ENCODE measurements at places on chromosomes 6 and 20. TPM values are rescaled to one million over a fixed set of nuclear protein-coding genes. Genes with fewer than 3 reads are reported as not detected.

GRCh38 chr20:49945701-49946477, 9.7 kb downstream of the RNF114 start:
- peaks cover 28% of the 10 kb centered on the region for H3K4me1 ChIP-seq
- peaks cover 90% of the 10 kb centered on the region for H3K36me3 ChIP-seq
- no peak for DNase-seq
- H3K27ac ChIP-seq, result no peak overlapping the region
- no peak overlapping the region for H3K4me3 ChIP-seq

GRCh38 chr6:38138374-38138773, 318.8 kb downstream of the ZFAND3 start:
- H3K27me3 ChIP-seq, result no peaks in the 10 kb centered on the region
- H3K36me3 ChIP-seq, result no peaks in the 10 kb centered on the region
- no peak for DNase-seq
- H3K4me3 ChIP-seq, result no peak overlapping the region
- no peak overlapping the region for H3K27ac ChIP-seq
- H3K4me1 ChIP-seq, result peaks cover 35% of the 10 kb centered on the region

DNA sequence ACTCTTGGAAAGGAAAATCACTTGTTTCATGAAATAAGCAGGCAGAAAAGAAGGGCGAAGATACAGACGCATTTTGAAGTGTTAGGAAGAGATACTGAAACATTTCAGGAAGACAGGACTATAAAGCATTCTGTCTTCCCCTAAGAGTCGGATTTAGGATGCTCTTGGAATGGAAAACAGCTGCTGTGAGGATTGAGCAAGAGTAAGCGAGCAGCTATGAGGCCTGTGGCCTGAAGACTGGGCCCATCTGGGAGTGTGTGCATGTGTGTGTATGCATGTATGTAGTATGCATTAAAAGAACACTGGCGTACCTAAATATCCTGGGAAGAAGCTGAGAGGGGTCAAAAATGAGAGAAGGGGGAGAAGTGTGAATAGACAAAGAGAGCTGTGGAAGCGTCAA, 83.6 kb downstream of the SIM1 start:
- no peak overlapping the region for H3K4me3 ChIP-seq
- DNase-seq, result no peak
- H3K27ac ChIP-seq, result no peak overlapping the region
- H3K36me3 ChIP-seq, result no peaks in the 10 kb centered on the region
- H3K27me3 ChIP-seq, result no peaks in the 10 kb centered on the region

GRCh38 chr20:36454698-36455427, 86.5 kb upstream of the MYL9 start:
- H3K4me3 ChIP-seq, result peak overlapping the region; percentile 43
- H3K4me1 ChIP-seq, result peaks cover 16% of the 10 kb centered on the region
- H3K27ac ChIP-seq, result peak overlapping the region; percentile 33
- peak; percentile 38 for DNase-seq
- no peaks in the 10 kb centered on the region for H3K36me3 ChIP-seq
- no peaks in the 10 kb centered on the region for H3K27me3 ChIP-seq

- H3K27me3 ChIP-seq, result peaks cover 42% of the 10 kb centered on the region
- H3K4me3 ChIP-seq, result no peak overlapping the region
- no peak for DNase-seq
These were observed 36.1 kb upstream of the NOL4L start for GRCh38 chr20:32621071-32621890.

- DNase-seq, result no peak
- H3K27ac ChIP-seq, result peak overlapping the region; percentile 89
- H3K36me3 ChIP-seq, result no peaks in the 10 kb centered on the region
- peaks cover 11% of the 10 kb centered on the region for H3K27me3 ChIP-seq
- no peak overlapping the region for H3K4me3 ChIP-seq
These were observed 3.3 kb upstream of the MOG start for GRCh38 chr6:29653452-29654038.

- no peaks in the 10 kb centered on the region for H3K36me3 ChIP-seq
- no peaks in the 10 kb centered on the region for H3K27me3 ChIP-seq
- no peak for DNase-seq
- no peak overlapping the region for H3K4me3 ChIP-seq
- no peaks in the 10 kb centered on the region for H3K4me1 ChIP-seq
These were observed 12.0 kb upstream of the SLC17A5 start for GRCh38 chr6:73665686-73666319.

- H3K4me1 ChIP-seq, result no peaks in the 10 kb centered on the region
- peaks cover 67% of the 10 kb centered on the region for H3K27me3 ChIP-seq
- H3K27ac ChIP-seq, result no peak overlapping the region
- no peaks in the 10 kb centered on the region for H3K36me3 ChIP-seq
These were observed 54.1 kb upstream of the KCNG1 start for GRCh38 chr20:51076786-51077685.

DNA sequence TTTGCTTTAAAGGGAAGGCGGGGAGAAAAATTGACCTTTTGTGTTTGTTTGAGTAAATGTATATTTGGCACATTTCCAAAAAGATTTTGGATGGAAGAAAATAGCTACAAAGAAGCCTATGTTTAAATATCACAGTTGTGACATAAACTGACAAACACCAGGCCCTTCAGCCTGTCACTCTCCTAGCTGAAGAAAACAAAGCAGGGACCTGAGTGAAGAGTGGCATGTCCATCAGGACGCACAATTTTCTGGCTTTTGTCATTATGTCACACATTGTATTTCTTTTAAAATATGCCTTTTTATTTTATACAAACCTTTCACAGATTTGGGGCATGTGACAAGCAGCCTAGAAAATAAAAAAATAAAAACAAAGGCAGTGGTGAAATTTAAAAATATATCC, 241.2 kb downstream of the OGFRL1 start:
- no peak overlapping the region for H3K4me3 ChIP-seq
- H3K27me3 ChIP-seq, result no peaks in the 10 kb centered on the region
- no peaks in the 10 kb centered on the region for H3K4me1 ChIP-seq

GRCh38 chr20:63745424-63745805, 5.8 kb downstream of the SLC2A4RG start:
- H3K27me3 ChIP-seq, result no peaks in the 10 kb centered on the region
- H3K4me1 ChIP-seq, result peaks cover 36% of the 10 kb centered on the region
- no peak overlapping the region for H3K27ac ChIP-seq

- no peak overlapping the region for H3K4me3 ChIP-seq
- no peak for DNase-seq
- H3K36me3 ChIP-seq, result no peaks in the 10 kb centered on the region
- no peaks in the 10 kb centered on the region for H3K27me3 ChIP-seq
- H3K4me1 ChIP-seq, result no peaks in the 10 kb centered on the region
- no peak overlapping the region for H3K27ac ChIP-seq
These were observed 101.1 kb upstream of the SCAF8 start for GRCh38 chr6:154632119-154632518.

DNA sequence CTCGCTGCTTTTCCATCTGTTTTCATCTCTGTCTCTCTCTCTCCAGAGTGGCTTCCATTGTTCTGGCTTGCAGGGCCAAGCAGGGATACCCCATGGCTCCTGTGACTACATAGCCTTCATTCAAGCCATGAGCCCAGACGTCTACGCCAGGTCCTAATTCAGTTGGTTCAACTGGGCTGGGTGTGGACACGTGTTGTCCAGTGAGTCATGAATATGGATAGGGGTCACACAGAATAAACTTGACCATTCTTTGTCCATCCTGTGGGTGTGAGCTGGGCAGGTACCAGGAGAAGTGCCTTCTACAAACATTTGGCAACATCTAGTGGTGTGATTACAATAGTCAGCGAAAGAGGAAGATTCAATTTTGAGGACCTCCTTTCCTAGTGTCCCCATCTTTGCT, 96.9 kb upstream of the ARMC2 start:
- no peak for DNase-seq
- peaks cover 31% of the 10 kb centered on the region for H3K4me1 ChIP-seq
- H3K27ac ChIP-seq, result no peak overlapping the region

DNA sequence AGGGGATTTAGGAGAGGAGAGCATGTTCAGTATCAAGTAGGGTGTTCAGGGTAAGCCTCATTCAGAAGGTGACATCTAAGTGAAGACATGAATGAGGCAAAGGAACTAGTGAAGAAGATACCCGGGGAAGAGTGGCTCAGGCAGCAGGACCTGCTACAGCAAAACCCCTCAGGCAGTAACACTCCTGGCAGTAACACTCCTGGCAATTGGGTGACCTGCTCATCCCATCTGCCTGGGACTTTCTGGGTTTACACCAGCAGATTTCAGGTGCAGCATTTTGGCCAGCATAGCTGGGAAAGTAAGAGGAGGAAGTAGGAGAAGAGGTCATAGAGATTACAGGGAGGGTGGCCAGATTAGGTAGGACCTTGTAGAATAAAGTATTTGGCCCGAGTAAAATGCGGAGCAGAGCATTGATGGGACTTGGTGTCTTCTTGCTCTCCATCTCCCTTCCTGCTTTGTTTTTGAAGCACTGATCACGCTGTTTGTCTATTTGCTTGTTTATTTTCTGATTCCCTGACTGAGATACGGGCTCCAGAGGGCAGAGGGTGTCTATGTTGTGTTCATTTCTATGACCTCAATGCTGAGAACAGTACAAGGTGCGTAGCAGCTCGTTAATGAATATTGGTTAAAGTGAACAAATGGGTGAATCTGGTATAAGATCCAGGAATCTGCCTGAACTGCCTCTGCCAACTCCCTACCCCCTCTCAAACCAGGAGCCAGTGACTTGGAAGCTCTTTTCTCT, 88.3 kb downstream of the IYD start:
- H3K27me3 ChIP-seq, result no peaks in the 10 kb centered on the region
- peaks cover 21% of the 10 kb centered on the region for H3K4me1 ChIP-seq
- DNase-seq, result no peak
- H3K27ac ChIP-seq, result no peak overlapping the region

GRCh38 chr6:38644951-38645350, 5.2 kb upstream of the BTBD9 start:
- H3K4me3 ChIP-seq, result no peak overlapping the region
- H3K36me3 ChIP-seq, result no peaks in the 10 kb centered on the region
- peaks cover 37% of the 10 kb centered on the region for H3K4me1 ChIP-seq
- peak overlapping the region; percentile 0 for H3K27ac ChIP-seq
- DNase-seq, result no peak

GRCh38 chr6:51738614-51739013, 348.8 kb downstream of the PKHD1 start:
- no peaks in the 10 kb centered on the region for H3K36me3 ChIP-seq
- no peak overlapping the region for H3K27ac ChIP-seq
- H3K4me3 ChIP-seq, result no peak overlapping the region
- H3K27me3 ChIP-seq, result no peaks in the 10 kb centered on the region
- no peaks in the 10 kb centered on the region for H3K4me1 ChIP-seq

- no peaks in the 10 kb centered on the region for H3K27me3 ChIP-seq
- DNase-seq, result no peak
- no peak overlapping the region for H3K27ac ChIP-seq
These were observed 222.0 kb downstream of the ATXN1 start for GRCh38 chr6:16539086-16539931.

- H3K27ac ChIP-seq, result peak overlapping the region; percentile 91
- no peaks in the 10 kb centered on the region for H3K27me3 ChIP-seq
These were observed 537 bp downstream of the CSTF1 start for GRCh38 chr20:56392881-56393482.

DNA sequence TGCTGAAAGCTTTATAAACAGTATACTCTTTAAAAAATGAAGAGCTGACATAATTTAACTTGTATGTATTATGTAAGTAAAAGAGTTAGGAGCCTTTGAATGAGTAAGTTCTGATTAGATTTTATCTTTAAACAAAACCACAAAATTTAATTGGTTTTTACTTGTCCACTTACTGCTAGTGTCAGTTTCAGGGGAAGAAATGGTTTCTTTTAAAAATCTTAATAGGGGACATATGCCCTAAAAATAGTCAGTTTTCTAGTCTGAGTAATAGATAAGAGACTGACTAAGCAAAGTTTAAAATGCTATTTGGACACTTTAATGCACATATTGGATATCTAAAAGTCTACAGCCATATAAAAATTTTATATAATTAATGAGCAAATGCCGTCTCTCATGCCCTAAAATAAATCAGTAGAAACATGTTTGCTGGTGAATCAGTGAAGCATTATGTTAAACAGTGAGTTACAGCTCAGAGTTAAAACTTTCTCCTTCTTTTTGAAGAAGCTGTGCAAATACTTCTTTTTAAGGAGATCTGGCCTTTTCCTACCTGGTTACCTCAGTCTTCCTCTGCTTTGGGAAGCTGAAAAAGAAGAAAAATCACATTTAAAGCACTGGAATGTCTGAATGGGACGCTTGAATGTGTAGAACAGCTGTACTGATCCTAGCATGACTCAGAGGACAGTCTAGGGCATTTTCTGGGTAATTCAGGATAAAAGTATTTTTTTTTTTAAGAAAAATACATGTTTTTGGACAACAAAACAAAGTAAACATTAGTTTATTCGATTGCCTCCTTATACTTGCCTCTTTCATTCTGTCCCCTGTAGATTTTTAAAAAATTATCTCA, 55.3 kb downstream of the CDH26 start:
- H3K4me1 ChIP-seq, result no peaks in the 10 kb centered on the region
- no peaks in the 10 kb centered on the region for H3K27me3 ChIP-seq
- no peaks in the 10 kb centered on the region for H3K36me3 ChIP-seq
- no peak overlapping the region for H3K27ac ChIP-seq
- DNase-seq, result no peak

DNA sequence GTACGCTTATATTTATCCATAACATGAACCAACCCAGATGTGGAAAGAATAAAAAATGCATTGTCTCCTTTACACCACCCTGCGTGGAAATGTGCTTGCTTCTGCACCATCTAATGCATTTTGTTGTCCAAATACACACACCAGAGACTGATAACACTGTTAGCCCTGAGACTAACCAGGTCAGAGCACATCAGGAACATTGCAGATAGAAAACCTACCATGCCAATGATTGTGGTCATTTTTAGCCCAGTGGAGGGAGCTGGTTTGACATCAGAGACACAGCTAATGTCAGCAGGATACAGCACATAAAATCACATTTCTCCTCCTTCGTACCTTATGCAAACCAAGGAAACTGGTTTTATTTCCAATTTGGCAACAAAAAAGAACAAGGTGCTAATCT, 528.7 kb downstream of the DOK5 start:
- H3K4me3 ChIP-seq, result no peak overlapping the region
- H3K27ac ChIP-seq, result no peak overlapping the region
- DNase-seq, result no peak
- peaks cover 3% of the 10 kb centered on the region for H3K4me1 ChIP-seq
- no peaks in the 10 kb centered on the region for H3K27me3 ChIP-seq

DNA sequence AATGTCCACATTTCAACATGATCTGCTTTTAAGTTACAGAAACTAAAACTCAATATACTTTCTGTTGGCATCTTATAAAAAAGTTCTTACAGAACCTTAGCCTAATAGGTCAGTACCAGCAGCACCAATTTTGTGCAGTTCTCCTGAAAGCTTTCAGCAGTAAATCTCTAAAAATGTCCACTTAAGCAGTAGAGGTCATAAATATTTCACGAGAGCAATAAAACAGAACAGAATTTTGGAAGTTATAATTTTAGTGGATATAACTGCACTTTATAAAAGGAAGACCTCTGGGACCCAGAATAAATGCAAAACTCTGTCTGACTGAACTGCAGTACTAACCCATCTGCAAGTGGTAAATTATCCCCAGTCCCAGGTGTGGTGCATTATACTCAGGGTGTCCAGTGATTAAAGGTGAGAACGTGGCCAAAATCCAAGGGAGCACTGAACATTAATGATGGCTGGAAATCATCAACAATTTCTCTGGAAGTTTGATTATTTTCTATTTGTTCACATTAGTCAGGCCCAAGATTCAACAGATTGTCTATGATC, 172.6 kb upstream of the RSPO3 start:
- no peaks in the 10 kb centered on the region for H3K4me1 ChIP-seq
- no peak overlapping the region for H3K27ac ChIP-seq
- no peak for DNase-seq
- H3K27me3 ChIP-seq, result peaks cover 9% of the 10 kb centered on the region
- no peaks in the 10 kb centered on the region for H3K36me3 ChIP-seq

PLCB1 gene
- total RNA-seq, result 6.0 TPM

LRP11 gene
- 18.2 TPM for total RNA-seq

SIRPD gene
- not detected for total RNA-seq

YTHDF1 gene
- 22.2 TPM for total RNA-seq

EYS gene
- 0.08 TPM for total RNA-seq

SYCP2 gene
- total RNA-seq, result 1.0 TPM

SIRPG gene
- not detected for total RNA-seq

All from left ventricle myocardium inferior (tissue), 1 donor.